H7 (cell line): ENCODE measurements at places on chromosomes 11 and 22. TPM values are rescaled to one million over a fixed set of nuclear protein-coding genes. Genes with fewer than 3 reads are reported as not detected.

DNA sequence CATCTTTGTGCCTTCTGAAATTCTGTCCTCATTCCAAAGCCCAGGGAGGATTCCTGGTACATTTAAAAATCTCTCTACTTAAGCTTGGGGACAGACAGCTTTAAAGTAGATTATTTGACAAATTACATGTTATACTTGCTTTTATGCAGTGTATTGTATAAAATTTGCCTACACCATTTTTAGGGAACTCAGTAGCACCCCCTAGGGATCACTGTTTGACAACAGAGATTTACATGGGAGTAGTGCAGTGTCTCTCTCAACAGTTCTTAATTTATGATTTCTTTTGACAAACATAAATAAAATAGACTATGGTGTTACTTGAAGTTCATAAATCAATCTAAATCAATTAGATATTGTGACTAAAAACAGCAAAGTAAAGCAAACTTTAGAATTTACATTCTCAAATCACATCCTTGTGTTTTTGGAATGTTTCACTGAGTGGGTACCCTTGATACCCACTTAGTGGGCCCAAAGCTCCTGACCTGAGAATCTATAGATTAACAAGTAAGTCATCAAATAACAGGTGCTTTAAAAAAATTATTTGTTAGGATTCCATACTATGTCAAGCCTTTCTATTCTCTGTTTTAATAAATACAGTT, 428.8 kb downstream of the DYNC2H1 start:
- peak; percentile 30 for DNase-seq

DNA sequence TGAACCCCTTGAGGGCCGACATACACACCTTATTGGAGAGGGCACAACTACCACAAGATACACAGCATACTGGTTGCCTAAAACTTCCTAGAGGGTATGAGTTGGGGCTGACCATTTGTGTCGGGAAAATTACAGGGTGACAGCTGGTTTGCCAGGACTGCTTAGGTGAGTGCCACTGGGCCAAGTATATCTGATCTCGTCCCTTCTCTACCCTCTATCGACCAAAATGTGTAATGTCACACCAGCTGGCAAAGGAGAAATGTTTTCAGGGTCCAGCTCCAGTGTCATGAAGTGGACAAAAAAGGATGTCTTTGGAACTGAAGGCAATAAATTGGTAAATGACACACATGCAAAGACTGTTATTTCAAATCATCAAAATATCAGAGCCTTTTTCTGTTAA, 126.1 kb downstream of the PGR start:
- DNase-seq = no peak

DNA sequence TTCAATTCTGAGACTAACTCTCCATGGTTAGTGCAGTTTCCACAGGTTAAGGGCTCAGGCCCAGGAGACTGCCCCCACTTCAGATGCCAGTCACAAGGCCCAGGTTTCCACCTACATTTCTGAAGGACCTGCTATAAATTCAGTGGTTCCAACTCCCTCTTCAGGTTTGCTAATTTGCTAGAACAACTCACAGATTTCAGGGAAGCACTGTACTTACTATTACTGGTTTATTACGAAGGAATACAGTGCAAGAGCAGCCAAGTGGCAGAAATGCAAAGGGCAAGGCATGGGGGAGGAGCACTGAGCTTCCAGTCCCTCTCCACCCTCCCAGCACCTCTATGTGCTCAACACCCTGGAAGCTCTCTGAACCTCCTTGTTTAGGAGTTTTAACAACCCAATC, 39.3 kb upstream of the SPON1 start:
- DNase-seq = no peak

DNA sequence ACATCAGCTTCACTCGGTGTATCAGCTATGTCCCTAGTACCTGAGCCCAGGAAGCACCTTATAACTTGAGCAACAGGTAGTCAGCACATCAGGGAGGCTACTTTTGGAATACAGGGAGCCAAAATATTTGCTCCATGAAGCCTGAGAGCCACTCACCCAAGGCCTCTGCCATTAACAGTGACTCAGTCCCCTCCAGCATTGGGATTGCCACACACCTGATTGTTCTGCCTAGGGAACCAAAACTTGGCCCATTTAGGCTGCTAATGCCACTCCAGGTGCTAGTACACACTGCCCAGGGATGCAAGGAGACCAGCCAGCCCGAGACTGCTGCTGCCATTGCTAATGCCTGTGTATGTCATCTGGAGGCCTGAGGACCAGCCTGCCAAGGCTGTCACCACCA, 773.6 kb upstream of the TENM4 start:
- no peak for DNase-seq

- DNase-seq = no peak
Measured at GRCh38 chr11:134794192-134794591, 382.1 kb upstream of the B3GAT1 start.

DNA sequence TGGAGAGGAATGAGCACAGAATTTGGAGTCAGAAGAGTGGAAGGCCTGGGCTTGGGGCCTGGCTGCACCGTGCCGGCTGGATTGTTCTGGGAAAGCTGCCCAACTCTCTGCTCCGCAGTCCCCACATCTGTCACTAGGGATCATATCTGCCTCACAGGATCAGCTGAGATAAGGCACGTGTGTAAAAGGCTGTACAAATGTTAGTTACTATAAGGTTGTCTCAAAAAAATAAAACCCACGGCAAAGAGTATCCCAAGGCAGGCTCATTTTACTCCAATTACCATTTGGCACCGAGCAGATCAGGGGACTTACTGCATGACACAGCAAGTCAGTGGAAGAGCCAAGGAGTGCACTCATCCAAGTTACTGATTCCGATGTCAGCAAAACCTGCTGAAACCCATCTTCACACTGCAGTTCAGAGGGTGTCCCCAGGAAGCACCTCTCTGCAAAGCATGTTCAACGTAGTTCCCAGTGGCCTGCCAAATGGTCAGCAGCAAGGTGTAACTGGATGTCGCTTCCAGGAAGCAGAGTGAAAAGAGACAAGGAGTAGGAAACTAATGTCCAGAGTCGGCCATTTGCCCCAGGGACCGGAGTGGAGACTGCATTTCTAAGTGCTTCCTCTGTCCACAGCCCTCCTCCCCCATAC, 18.1 kb upstream of the MRTFA start:
- peak; percentile 58 for DNase-seq

- no peak for DNase-seq
Measured at GRCh38 chr11:45546366-45546765, 119.1 kb downstream of the CHST1 start.

Gene XRRA1
- 11.1 and 12.1 TPM in 2 replicates for total RNA-seq

Gene MUC5B
- total RNA-seq = under 0.01 and 0.07 TPM in 2 replicates

Gene TMEM86A
- 0.70 and 1.5 TPM in 2 replicates for total RNA-seq

Gene DCHS1
- 15.7 and 16.8 TPM in 2 replicates for total RNA-seq

Gene SLCO2B1
- 0.07 TPM in 1 of 2 replicates, not detected in the other for total RNA-seq

Gene TBX1
- 6.2 and 6.7 TPM in 2 replicates for total RNA-seq
